Prostate gland (tissue), 2 donors: ENCODE measurements at places on chromosomes 5 and 9. TPM values are rescaled to one million over a fixed set of nuclear protein-coding genes. Genes with fewer than 3 reads are reported as not detected.

GRCh38 chr5:119356612-119357188 lies 881 bp downstream of the TNFAIP8 start:
- DNase-seq: no peak
- peak overlapping the region; percentile 45 for H3K27ac ChIP-seq
- H3K4me3 ChIP-seq: peak overlapping the region; percentile 42
- no peaks in the 10 kb centered on the region for H3K4me1 ChIP-seq
- H3K36me3 ChIP-seq: no peaks in the 10 kb centered on the region
- H3K27me3 ChIP-seq: no peaks in the 10 kb centered on the region

- H3K27me3 ChIP-seq: no peaks in the 10 kb centered on the region
- no peaks in the 10 kb centered on the region for H3K36me3 ChIP-seq
- no peak for DNase-seq
- H3K27ac ChIP-seq: no peak overlapping the region
Observed at GRCh38 chr5:41790038-41790776, 80.0 kb downstream of the OXCT1 start.

DNA sequence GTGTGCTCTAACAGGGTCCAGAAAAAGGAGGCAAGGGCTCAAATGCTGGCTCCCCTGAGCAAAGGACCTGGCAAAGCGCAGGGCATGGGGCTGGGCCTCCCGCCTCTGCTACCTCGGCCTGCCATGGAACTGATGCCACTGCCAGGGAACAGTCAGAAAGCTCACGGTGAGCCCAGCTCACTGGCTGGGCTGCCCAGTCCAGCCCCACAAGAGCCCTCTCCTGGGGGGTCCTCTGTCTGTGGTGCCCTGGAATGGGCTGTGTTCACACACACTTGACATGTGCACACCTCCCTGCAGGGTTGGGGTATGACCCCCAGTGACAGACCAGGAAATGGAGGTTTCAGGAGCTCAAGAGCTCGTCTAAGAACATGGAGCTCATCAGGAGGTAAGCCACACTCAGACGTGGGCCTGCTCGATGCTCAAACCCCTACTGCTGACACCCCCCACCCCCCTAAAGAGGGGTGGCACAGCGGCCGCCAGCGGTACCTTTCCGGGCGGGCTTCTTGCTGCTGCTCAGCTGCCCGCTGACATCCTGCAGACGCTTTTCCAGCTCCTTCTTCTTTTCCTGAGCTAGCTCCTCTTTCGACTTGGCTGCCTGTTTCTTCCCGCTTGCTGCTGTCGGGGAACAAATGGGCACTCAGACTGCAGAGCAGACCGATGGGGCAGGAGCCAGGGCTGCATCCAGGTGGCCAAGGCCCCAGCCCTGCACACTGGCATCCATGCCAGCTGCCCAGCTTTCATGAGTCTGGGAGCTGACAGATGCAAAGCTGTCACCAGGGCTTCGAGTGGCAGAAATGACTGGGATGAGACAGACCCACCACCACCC lies 9.1 kb downstream of the BRD3OS start:
- H3K4me3 ChIP-seq: no peak overlapping the region
- H3K27me3 ChIP-seq: no peaks in the 10 kb centered on the region
- no peaks in the 10 kb centered on the region for H3K4me1 ChIP-seq
- no peak for DNase-seq
- H3K27ac ChIP-seq: no peak overlapping the region
- H3K36me3 ChIP-seq: peaks cover 24% of the 10 kb centered on the region

DNA sequence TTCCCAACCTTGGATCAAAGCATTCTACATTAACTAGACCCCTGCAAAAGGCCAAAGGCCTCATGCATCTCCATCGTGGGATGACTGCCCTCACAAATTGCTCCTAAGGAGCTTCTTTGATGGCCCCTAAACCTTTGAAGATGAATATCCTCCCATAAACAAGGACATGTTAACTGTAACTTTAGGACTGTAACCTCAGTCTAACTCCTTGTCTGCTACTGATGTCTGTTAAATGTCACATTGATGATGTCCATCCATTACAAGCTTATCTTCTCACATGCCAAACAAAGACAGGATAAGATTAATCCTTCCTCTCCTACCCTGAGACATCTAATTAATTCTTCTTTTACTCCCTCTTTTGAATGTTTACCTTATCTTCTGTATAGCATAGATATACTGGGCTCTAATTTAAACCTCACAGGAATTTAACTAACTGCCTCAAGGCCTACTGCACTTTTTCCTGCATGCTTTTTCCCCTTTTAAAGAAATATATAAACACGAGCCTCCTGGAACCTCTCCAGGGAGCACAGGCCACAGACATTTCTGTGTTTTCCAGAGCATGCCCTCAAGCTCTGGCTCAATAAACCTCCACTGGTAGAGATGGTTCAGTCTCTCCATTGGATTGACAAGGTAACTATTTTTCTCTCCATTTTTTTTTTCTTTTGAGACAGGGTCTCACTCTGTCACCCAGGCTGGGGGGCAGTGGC lies 90.6 kb upstream of the SLC25A48 start:
- no peak for DNase-seq
- H3K4me1 ChIP-seq: no peaks in the 10 kb centered on the region
- no peaks in the 10 kb centered on the region for H3K27me3 ChIP-seq
- H3K27ac ChIP-seq: no peak overlapping the region
- no peaks in the 10 kb centered on the region for H3K36me3 ChIP-seq

- no peaks in the 10 kb centered on the region for H3K36me3 ChIP-seq
- no peak overlapping the region for H3K4me3 ChIP-seq
- DNase-seq: no peak
Observed at GRCh38 chr5:150603052-150603451, 37.4 kb upstream of the SYNPO start.

DNA sequence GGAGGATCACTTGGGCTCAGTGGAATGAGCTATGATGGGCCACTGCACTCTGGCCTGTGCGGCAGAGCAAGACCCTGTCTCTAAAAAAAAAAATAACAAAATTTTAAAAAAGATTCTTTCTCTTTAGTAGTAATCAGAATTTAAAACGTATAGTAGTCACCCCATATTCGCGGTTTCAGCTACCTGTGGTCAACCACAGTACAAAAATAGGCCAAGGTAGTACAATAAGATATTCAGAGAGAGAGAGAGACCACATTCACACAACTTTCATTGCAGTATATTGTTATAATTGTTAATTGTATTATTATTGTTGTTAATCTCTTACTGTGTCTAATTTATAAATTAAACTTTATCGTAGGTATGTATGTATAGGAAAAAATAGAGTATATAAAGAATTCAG lies 18.7 kb downstream of the INIP start:
- DNase-seq: no peak
- no peaks in the 10 kb centered on the region for H3K36me3 ChIP-seq
- no peak overlapping the region for H3K27ac ChIP-seq
- H3K27me3 ChIP-seq: no peaks in the 10 kb centered on the region
- H3K4me1 ChIP-seq: no peaks in the 10 kb centered on the region

DNA sequence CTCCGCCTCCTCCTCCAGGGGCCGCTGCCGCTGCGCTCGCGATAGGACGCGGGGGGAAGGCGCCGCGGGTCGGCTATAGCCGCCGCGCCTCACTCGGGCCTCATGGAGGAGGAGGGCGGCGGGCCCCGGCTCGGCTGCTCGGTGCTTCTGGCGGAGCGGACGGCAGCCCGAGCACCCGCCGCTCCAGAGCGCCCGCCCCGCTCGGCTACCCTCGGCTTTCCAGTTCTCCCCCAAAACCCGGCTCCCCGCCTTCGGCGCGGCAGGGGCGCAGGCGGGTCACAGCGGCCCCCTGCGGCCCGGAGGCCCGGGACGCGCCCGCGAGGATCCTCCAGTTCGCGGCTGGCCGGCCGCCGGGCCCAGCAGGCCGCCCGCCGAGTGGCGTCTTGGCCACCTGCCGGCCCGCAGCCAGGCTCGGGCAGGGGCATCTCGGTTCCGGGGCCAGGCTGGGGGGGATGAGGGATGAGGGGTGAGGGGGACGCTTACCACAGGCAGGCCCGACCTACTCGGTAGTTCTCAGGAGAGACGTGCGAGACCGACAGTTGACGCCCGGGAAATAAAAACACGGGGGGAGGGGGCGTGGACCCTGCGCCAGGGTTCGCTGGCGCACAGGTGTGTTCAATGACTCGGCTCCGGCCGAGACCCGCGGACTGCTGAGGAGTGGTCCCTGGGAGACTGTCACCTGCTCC lies at the start of gene PAIP1:
Gene PAIP1, minus strand, starts transcription at position 221 of the 686 bp plus-strand sequence. CDS start 231 bp downstream, outside the sequence.
- no peaks in the 10 kb centered on the region for H3K36me3 ChIP-seq
- H3K27ac ChIP-seq: peak within 1 kb of the TSS; percentile 93
- peak; percentile 73 for DNase-seq

GRCh38 chr5:133668458-133668857 lies 56.1 kb upstream of the FSTL4 start:
- H3K4me3 ChIP-seq: no peak overlapping the region
- H3K4me1 ChIP-seq: no peaks in the 10 kb centered on the region
- no peak overlapping the region for H3K27ac ChIP-seq
- no peaks in the 10 kb centered on the region for H3K27me3 ChIP-seq
- no peak for DNase-seq

GRCh38 chr5:2010940-2011339 lies 128.2 kb upstream of the IRX4 start:
- H3K4me1 ChIP-seq: no peaks in the 10 kb centered on the region
- H3K27me3 ChIP-seq: no peaks in the 10 kb centered on the region
- H3K27ac ChIP-seq: no peak overlapping the region
- no peak for DNase-seq

DNA sequence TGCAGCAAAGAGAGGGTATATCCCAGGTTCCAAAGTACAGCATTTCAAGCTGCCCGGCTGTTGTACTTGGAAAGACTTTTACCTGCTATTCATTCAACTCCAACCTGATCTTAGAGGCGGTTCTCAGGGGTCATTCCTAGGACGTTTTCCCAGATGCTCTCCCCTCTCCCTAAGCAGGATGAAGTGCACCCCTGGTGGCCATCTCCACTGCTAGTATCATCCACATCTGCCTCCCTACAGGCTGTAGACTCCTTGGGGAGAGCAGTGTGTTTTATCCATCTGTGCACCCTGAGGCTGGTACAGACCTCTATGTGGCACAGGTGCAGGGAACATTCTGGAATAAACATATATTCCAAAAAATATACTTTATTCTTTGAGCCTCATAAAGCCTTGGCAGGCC lies 56.8 kb downstream of the PTPN3 start:
- H3K4me1 ChIP-seq: no peaks in the 10 kb centered on the region
- H3K27me3 ChIP-seq: no peaks in the 10 kb centered on the region
- DNase-seq: no peak
- H3K27ac ChIP-seq: no peak overlapping the region

- H3K36me3 ChIP-seq: no peaks in the 10 kb centered on the region
- H3K4me1 ChIP-seq: no peaks in the 10 kb centered on the region
- H3K4me3 ChIP-seq: peak overlapping the region; percentile 22
Observed at GRCh38 chr5:141084487-141084989, 9.9 kb upstream of the PCDHB2 start.

DNA sequence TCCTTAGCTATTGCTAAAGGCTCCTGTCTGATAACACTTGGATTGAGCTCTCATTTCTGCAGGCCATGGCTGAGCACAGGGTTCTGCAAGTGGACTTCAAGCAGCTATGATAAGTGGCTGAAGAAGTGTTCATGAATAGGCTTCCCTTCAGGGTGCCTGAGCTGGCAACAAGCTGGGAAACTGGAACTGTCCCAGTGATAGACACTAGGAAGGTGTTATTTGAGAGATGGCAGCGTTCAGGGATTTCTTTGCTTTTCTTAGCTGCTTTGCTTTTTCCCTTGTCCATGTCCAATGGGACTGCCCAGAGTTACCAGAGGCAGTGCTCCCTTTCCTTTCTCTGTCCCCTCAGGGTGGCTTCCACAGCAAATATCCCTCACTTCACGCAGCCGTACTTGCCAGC lies 75.8 kb downstream of the INIP start:
- H3K36me3 ChIP-seq: no peaks in the 10 kb centered on the region
- H3K27ac ChIP-seq: no peak overlapping the region
- no peaks in the 10 kb centered on the region for H3K4me1 ChIP-seq
- H3K27me3 ChIP-seq: no peaks in the 10 kb centered on the region
- no peak for DNase-seq

- H3K4me1 ChIP-seq: peaks cover 5% of the 10 kb centered on the region
- H3K27ac ChIP-seq: no peak overlapping the region
- H3K27me3 ChIP-seq: no peaks in the 10 kb centered on the region
Observed at GRCh38 chr5:43301653-43302091, 11.5 kb downstream of the HMGCS1 start.

DNA sequence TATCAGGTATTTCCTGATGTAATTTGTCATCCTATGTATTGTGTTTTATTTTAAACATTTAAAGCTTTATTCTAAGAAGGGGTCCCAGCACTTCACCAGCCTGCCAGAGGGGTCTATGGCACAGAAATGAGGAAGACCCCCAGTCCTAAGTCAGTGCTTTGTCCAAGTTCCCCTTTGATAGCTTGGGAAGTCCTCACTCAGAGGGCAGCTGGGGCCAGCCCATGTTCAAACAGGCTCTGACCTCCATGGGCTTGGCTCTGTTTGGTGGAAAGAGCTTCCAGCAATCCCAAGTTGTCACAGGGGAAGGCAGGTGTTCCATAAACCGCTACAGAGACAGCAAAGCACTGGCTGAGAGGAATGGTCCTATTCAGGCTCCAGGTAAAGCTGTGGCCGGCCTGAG lies 26.6 kb upstream of the AKNA start:
- H3K4me1 ChIP-seq: no peaks in the 10 kb centered on the region
- DNase-seq: no peak
- no peaks in the 10 kb centered on the region for H3K27me3 ChIP-seq
- H3K27ac ChIP-seq: no peak overlapping the region

- H3K4me1 ChIP-seq: no peaks in the 10 kb centered on the region
- H3K36me3 ChIP-seq: no peaks in the 10 kb centered on the region
- H3K4me3 ChIP-seq: no peak overlapping the region
- DNase-seq: no peak
- no peak overlapping the region for H3K27ac ChIP-seq
Observed at GRCh38 chr5:17373814-17374556, 124.0 kb upstream of the TAF11L2 start.

DNA sequence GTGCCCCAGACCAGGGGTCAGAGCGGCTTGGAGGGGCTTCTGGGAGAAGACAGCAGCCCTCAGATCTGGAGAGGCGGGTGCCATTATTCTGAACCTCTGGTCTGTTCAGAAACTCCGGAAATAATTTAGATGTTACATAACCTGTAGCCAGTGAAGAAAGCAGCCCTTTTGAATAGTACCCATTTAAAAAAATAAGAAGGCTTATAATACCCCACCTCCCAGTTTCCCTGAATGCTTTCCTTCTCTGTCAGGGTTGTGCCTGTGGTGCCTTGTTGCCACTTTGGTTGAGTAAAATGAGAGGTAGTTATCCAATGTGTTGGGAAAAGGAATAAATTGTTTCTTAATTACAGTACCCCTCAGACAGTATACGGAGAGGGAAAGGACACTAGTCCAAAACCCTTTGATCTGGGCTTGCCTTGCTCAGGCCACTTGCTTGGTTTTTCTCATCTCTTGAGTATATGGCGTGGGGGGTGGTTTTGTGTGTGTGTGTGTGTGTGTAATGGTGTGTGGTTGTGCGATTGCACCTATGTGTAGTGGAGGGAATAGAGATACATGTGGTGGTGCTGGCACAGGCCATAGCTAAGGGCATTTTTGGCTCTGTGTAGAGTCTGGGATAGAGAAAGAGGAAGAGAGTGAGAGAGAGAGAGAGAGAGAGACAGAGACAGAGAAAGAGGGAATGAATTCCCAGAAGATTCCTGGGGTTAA lies 59.1 kb upstream of the TLR4 start:
- no peaks in the 10 kb centered on the region for H3K27me3 ChIP-seq
- H3K36me3 ChIP-seq: no peaks in the 10 kb centered on the region
- DNase-seq: no peak
- no peak overlapping the region for H3K4me3 ChIP-seq

GRCh38 chr5:61588216-61588615 lies 256.2 kb downstream of the ZSWIM6 start:
- no peaks in the 10 kb centered on the region for H3K4me1 ChIP-seq
- DNase-seq: no peak
- H3K4me3 ChIP-seq: no peak overlapping the region
- no peaks in the 10 kb centered on the region for H3K27me3 ChIP-seq
- no peak overlapping the region for H3K27ac ChIP-seq

SNCB gene
- not detected for total RNA-seq

CDKN2B gene
- total RNA-seq: 8.8 TPM

NR3C1 gene
- 42.4 TPM for total RNA-seq

CSF1R gene
- total RNA-seq: 11.0 TPM

CYLC2 gene
- not detected for total RNA-seq
